Hematopoietic multipotent progenitor cell treated with erythropoietin and hydrocortisone succinate and interleukin-3 and kit ligand, for 6 days (in vitro differentiated cells): ENCODE measurements at places on chromosomes 3 and 15.
A peak's percentile ranks its signal among the peaks of the same experiment; 100 is the strongest.

DNA sequence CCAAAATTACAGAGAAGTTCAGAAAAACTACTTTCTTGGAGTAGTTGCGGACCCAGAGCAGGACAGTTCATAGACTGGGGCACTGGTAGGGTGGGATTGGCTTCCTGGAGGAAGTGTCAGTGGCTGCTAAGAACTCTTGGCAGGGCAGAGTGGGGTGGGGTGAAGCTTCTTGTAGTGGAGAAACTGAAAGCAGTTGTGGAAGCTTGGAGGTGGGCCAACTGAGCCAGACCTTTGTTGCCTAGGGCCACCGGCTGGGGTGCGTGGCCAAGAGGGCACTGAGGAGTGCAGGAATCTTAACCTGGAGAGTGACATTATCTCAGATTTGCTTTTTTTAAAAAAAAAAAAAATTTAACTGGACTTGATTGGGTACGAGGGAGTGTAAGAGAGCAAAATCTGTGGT is 3.1 kb downstream of the KAT2B start:
- DNase-seq = peak; percentile 90

- no peak for DNase-seq
These were observed 217.9 kb upstream of the THBS1 start for GRCh38 chr15:39362821-39363561.

DNA sequence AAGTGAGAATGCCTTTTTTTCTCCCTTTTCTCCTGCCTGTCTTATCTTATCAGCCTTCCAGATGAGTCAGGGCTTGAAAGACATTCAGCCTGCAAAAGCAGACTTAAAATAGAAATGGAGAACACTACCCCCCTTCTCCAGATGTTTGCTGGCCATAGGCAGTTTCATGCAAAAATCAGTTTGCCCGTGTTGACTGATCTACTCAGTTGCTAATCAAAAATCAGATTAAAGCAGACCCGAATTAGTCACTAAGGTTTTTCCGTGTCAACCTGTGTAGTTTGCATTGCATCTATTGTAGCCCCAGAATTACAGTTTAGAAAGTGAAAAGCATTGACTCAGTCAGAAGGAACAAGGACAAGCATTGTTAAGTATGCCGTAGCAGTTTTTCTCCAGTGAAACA is 56.2 kb downstream of the IL5RA start:
- no peak for DNase-seq

- DNase-seq = no peak
These were observed 3.0 kb upstream of the BUB1B start for GRCh38 chr15:40157778-40158447.
